ENCODE measurements at places on chromosomes 5 and 9.

- DNase-seq: no peak
Measured at GRCh38 chr5:159442206-159442850, 112.0 kb upstream of the IL12B start.

DNA sequence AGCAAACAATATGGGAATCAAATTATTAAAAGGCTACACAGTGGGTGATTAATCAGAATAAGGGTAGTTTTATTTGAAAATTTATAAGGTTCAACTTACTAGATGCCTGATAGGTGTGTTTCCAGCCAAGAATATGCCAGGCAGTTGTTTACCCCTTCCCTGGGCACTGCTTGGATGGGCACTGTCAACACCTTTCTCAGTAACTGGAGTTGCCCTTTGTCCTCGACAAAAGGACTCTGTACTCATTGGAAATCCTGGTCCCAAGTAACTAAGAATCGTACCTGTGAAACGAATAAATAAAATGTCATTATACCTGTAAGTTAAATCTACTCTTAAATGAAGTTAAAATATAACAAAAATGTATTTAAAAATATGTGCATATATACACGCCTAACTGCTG is 15.0 kb downstream of the ANKRD34B start:
- DNase-seq: no peak

- DNase-seq: no peak
Measured at GRCh38 chr9:116452634-116453033, 234.5 kb upstream of the TRIM32 start.

DNA sequence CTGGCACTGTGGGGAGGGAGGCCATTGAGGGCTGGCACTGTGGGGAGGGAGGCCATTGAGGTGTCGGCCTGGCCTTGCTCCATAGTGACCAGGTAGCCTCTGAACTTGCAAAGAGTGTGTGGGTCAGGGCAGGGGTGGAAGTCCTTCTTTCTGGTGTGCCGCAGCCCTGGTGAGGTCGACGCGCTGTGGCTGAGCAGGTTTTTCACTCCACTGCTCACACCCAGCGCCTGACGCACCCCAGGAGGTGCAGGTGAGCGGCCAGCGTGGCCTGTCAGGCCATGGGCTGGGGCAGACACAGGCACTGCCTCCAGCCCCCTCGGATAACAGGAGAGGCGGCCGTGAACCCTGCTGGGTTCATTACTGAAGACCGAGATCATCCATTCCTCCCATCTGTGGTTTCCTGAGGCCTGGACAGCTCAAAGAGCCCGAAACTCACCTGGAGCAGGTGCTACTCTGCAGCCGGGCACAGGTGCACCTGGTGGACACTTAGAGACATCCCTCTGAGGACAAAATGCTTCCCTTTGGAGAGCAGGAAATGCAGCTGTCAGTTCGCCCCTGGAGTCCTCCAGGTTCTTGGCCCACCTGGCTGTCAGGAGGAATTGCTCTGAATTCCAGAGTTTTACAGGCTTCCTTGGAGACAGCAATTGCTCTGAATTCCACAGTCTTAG is 32.4 kb downstream of the LHX3 start:
- DNase-seq: peak; percentile 84

GRCh38 chr5:178177569-178177968 is 9.6 kb downstream of the GMCL2 start:
- no peak for DNase-seq

DNA sequence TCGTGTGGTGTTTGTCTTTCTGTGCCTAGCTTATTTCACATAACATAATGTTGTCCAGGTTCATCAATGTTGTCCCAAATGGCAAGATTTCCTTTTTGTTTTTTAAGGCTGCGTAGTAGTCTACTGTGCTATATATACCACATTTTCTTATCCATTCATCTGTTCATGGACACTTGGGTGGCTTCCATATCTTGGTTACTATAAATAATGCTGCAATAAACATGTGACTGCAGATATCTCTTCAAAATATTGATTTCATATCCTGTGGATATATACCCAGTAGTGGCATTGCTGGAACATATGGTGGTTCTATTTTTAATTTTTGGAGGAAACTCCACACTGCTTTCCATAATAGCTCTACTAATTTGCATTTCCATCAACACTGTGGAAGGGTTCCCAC is 25.5 kb upstream of the CCNH start:
- DNase-seq: no peak

DNA sequence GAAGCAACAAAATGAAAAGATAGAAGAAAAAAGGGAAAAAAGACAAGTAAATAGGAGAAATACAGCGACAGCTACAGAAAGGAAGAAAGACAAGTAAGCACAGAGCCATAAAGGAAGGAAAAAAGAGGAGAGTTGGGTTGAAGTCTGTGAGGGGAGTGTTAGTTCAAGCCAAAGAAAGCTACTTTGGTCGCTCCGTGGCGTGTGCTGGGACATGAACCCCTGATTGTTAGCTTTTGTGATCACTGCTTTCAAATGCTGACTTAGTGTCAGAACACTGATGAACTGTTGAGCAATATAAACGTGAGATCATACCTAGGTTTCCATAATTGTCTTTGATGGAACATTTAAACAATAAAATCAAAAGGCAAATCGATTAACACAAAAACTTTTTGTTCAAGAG is 370.1 kb downstream of the TMEM161B start:
- DNase-seq: no peak

GRCh38 chr9:78668148-78668832 is 371.4 kb downstream of the PSAT1 start:
- no peak for DNase-seq
